Skeletal muscle cell (primary cell): ENCODE measurements at places on chromosomes 16 and 17.

DNA sequence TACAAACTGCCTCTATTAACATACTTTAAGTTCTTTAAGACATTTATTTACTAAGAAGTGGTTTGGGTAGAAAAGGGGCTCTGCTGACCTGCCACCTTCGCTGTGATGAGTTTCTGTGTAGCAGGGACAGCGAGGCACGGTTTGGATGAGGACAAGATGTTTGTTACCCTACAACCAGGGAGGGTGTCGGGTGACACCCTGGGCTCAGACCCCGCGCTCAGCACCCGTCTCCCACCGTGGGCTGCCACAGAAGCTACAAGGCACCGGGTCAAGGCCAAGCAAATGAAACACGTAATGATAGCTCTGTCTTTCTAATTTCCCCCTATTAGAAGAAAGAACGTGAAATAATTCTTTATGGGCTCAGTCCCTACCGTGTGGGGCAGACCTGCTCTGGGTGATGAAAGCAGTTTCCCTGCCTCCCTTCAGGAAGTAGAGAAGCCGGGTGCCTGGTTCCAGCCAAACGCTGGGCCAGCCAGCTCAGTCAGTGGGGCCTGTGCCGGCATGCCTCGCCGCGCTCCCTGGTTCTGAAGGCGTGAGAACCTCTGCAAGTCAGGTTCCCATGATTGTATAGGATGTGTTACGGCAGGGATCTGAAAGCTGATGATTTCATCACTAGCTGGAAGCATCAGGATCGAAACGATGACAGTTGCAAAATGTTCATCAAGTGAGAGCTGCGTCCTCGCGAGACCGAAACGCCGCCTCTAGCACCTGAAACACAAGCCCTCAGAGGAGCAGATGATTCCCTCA, 3.9 kb downstream of the ZNF750 start:
- DNase-seq, result peak; percentile 32

GRCh38 chr17:61399131-61400065, at the start of gene TBX2:
TBX2 (plus strand) TSS chr17:61399843; CDS start chr17:61400177, 334 bp downstream.
- peak; percentile 91 for DNase-seq

DNA sequence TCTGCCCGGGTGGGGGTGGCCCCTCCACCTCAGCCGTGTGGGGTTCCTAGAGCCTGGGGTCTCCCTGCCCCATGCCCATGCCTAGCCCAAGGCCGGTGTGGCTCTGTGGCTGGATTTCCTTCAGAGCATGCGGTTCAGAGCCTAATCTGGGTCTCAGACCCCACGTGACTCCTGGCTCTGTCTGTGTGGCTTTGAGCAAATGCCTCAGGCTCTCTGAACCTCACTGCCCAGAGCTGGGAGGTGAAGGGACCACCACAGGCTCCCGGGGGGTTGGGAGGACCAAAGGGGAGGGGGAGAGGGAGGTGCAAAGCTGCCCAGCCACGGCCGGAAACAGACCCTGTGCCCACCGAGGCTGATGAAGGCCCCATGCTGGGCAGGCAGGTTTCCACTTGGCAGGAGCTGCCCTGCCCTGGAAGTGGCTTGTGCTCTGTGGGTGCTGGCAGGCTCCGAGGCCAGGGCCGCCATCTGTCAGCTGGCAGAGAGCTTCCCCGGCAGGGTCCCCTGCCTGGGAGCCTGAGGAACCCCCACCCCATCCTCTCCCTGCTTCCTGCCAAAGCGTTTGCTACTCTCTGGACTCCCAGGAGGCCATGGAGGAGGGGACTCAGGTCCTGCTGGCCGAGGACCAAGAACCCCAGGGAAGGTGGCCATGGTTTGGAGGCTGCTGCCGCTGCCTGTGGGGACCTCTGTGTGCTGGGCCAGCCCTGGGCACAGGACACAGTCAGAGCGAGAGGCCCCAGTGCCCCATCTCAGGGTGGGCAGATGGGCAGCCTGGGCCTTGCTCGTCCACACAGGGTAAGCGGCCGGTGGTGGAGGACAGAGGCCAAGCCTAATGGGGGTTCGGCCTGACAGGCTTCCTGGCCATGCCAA, 4.0 kb downstream of the CDH15 start:
- no peak for DNase-seq

- DNase-seq, result no peak
Observed at GRCh38 chr16:56691885-56692284, 9.6 kb downstream of the MT1X start.

DNA sequence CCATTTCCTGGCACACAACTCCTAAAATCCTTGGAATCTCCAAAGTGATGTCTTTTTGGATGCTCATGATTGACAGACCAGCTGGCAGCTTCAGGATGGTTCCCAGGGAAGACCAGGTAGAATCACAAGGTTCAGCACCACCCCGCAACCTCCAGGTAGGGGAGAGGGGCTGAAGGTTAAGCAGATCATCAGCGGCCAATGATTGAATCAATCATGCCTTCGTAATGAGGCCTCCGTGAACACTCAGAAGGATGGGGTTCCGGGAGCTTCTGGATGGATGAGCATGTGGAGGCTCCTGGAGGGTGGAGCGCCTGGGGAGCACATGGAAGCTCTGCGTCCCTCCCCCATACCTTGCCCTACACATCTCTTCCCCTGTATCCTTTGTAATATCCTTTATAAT, 185.9 kb downstream of the SEC14L1 start:
- DNase-seq, result no peak

- DNase-seq, result peak; percentile 81
Observed at GRCh38 chr16:81703177-81704155, 75.6 kb upstream of the PLCG2 start.

GRCh38 chr17:64024215-64024654, 3.8 kb upstream of the ICAM2 start:
- DNase-seq, result no peak

DNA sequence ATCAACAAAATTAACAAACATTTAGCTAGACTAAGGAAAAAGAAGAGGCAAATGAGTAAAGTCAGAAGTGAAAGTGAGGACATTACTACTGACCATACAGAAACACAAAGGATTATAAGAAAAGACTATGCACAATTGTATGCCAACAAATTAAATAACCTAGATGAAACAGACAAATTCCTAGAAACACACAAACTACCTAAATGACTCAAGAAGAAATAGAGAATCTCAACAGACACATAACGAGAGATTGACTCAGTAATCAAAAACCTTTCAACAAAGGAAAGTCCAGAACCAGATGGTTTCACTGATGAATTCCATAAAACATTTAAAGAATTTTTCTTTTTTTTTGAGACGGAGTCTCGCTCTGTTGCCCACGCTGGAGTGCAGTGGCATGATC, 35.7 kb upstream of the MYLK3 start:
- no peak for DNase-seq

DNA sequence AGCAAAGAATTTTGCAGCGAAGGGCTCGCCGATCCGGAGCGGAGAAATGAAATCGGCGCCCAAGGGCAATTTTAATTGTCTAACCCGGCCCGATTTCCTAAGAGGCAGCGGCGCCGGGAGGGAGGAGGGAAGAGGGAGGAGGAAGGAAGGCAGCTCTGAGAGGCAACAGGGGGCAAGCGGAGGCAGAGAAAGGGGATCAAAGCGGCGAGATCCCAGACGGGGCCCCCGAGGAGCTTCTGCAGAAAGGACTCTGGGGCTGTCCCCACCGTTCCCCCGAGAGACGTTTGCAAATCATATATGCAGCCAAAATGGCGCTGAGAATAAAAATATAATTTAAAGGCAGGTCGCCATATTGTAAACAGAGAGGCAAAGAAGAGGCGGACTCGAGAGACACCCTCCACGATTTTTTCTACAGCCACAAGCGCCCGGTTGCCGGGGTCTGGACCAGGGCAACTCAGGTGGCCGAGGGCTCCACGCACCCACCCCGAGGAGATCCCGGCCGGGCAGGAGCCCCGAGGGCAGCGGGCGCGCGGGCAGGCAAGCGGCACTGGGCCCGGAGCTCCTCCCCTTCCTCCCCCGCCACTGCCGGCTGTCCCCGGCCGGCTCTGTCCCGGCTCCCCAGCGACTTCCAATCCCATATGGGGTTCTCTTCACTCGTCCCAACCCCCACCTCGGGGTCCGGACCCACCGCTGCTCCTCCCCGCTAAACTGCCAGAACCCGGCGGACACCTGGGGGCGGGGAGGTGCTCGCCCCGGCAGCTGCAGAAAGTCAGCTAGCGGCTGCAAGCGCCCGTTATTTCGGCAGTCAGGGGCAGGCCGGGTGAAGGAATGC, 1.9 kb downstream of the PHF12 start:
- no peak for DNase-seq

- no peak for DNase-seq
Observed at GRCh38 chr16:54931120-54932014, 702 bp downstream of the IRX5 start.

- DNase-seq, result no peak
Observed at GRCh38 chr16:53219795-53220454, 165.1 kb downstream of the CHD9 start.

DNA sequence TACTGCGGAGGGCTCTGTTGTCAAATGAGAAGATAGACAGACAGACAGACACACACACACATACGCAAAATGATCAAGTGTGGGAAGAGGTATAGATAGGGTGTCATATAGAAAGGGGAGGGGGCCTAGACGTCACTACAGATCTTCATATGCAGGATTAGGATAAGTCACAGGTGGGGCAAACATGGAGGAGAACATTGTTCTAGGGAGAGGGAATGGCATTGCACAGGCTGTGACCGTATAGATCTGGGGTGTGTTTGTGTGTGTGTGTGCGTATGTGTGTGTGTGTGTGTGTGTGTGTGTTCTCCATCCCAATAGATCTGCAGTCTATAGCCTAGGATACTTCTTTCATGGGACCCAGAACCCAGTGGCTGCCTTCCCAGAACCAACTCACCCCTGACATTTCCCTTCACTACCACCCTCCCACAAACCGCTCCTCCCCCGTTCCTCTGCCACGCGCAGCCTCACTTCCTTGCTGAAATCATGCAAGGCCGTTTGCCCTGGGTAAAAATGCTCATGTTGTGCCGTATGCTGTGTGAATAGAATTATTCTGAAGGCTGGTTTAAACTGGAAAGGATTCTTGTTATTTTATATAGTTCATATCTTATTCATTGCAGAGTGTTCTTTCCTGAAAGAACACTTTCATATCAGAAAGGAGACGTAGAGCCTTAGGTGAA, 50.5 kb upstream of the CCL1 start:
- DNase-seq, result no peak

DNA sequence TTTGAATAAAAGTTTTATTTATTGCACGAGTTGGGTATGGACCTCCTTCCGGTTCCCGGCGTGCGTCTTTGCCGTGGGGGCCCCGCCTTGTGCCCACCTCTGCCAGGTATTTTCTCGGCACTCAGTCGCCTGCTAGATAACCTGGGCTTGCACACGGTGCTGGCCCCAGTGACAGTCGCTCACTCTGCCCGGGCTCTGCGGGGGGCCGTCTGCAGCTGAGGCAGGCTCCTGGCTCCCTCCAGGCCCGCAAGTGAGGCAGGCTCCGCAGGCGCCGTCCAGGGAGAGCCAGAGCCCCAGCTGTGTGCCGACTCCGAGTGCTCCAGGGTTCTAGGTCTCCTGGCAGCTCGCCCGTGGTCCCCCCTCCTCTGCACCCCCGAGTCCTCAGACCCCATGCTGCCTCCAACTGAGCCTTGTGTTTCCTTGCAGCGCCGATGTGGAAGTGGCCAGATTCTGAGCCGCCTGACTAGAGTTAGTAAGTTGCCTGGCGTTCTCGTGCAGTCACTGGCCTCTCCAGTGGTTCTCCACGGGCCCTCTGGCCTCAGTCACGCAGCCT, 54.7 kb upstream of the PVALEF start:
- DNase-seq, result no peak
